ENCODE measurements at places on chromosomes 1 and 21.

DNA sequence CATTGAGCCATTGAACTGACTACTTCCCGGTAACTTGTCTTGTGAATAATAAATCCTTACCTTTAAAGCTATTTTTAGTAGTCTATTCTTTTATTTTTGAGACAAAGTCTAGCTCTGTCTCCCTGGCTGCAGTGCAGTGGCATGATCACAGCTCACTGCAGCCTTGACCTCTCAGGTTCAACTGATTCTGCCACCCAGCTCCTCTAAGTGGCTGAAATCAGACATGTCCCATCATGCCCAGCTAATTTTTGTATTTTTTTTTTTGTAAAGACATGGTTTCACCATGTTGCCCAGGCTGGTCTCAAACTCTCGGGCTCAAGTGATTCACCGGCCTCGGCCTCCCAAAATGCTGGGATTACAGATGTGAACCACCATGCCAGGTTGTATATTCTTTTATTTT is 59.3 kb upstream of the PTGS2 start:
- no peak for DNase-seq

DNA sequence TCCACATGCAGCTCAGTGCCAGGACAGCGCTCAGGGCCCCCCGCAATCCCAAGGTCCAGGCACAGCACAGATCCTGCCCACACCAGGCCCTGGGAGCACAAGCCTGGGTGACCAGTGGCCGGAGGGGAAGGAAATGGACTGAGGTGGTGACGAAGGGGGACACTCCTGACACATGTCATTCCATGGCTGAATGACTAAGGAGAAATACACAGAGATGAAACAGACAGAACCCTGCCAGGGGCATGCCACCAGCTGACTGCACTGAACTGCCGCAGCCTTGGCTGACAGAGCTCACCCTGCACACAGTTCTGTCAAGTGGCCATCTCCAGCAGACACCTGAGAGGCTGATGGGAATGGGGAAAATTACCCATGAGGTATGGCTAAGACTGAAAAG is 56.1 kb downstream of the HSF2BP start:
- DNase-seq = no peak

- no peak for DNase-seq
Measured at GRCh38 chr21:26120828-26121227, 49.7 kb downstream of the APP start.

DNA sequence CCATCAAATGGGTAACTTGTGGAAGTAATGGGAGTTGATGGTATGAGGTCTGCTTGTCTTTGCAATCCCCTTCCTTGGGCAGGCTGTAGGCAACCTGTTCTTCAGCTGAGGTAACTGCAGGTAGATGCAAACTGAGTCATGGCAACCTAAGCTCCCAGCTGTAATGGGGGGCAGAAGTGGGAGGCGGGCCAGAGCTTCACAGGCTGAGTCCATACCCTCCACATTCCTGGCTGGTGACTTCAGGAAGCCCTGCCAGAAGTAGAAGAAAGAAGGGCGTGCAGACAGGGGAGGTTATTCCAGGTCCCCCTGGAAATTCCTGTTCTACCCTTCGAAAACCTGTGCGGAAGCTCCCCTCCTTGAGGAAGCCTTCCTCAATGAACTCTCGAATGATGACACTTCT is 44.9 kb downstream of the ARHGEF11 start:
- no peak for DNase-seq

- no peak for DNase-seq
Measured at GRCh38 chr1:183998045-183998444, 39.5 kb downstream of the COLGALT2 start.

DNA sequence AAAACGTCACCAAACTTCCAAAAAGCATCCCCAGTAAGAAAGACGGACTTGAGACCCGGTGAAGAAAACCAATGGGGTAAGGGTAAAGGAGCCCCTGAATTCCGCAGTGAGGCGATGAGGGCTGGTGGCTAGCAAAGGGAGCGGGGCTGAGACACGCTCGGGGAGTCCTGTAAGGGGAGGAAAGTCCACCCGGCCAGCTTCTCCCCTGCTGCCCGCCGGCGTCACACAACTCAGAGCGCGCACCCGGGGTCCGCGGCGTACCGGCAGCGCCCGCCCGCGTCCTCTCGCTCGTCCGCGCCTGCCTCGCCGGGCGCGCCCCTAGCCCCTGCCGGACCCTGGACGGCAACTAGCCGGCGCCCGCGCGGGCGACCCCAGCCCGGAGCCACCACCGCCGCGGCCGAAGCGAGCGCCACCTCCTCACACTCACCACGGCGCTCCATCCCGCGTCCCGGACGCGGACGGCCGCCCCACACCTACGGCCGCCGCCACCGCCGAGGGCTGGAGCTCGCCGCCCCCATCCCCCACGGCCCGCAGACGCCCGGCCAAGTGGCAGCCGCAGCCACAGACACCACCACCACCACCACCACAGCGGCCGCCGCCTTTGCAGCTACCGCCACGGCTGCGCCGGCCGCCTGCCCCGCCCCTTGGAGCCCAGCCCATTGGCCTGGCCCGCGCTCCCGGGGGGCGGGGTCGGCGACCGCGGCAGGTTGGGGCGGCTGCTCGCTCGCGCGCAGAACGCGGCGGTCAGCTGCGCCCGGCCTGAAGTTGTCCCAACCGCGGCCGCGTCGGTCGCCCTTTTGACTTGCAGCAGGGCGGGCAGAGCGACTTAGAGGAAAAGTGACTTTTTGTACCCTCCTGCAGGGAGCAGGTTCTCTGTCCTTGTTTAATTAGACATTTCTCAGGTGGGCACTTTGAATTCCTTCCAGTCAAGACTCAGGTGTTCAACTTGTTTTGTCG is 10.0 kb upstream of the ARHGAP29 start:
- no peak for DNase-seq

GRCh38 chr1:6928106-6928885 is 143.0 kb downstream of the CAMTA1 start:
- DNase-seq = no peak

DNA sequence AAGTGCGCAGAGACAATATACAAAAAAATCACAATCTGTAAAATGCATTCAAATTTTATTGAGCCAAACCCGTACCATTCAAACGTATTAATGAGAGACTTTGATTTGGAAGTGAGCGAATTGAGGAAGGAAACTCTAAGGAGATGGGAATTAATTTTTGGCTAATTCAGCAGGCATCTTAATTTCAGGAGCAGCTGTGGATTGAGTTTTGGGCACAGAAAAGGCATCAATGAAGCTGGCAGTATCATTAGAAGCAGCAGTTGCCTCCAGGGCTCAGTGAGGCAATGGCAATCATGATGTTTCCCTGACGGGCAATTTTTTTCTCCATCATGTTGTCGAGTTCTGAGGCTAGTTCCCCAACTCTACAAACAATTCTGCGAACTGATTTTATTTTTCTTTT is 2041.6 kb downstream of the NCAM2 start:
- DNase-seq = no peak

- DNase-seq = no peak
Measured at GRCh38 chr1:98700228-98700627, 38.7 kb downstream of the SNX7 start.

DNA sequence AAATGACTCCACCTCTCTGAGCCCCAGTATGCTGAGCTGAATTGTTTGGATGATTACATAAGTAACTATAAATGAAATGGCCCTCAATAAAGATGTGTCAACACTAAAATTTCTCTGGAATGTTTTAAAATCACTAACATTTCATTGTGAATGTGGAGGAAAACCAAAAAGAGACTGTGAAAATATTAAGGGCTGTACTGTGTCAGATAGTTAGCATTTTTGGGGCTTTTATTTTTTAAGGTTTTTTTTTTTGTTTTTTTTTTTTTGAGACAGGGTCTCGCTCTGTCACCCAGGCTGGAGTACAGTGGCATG is 6.3 kb downstream of the MYOC start:
- DNase-seq = no peak

- DNase-seq = no peak
Measured at GRCh38 chr1:57517587-57518374, 93.9 kb upstream of the DAB1 start.

GRCh38 chr1:172742599-172743500 is 83.9 kb downstream of the FASLG start:
- no peak for DNase-seq

DNA sequence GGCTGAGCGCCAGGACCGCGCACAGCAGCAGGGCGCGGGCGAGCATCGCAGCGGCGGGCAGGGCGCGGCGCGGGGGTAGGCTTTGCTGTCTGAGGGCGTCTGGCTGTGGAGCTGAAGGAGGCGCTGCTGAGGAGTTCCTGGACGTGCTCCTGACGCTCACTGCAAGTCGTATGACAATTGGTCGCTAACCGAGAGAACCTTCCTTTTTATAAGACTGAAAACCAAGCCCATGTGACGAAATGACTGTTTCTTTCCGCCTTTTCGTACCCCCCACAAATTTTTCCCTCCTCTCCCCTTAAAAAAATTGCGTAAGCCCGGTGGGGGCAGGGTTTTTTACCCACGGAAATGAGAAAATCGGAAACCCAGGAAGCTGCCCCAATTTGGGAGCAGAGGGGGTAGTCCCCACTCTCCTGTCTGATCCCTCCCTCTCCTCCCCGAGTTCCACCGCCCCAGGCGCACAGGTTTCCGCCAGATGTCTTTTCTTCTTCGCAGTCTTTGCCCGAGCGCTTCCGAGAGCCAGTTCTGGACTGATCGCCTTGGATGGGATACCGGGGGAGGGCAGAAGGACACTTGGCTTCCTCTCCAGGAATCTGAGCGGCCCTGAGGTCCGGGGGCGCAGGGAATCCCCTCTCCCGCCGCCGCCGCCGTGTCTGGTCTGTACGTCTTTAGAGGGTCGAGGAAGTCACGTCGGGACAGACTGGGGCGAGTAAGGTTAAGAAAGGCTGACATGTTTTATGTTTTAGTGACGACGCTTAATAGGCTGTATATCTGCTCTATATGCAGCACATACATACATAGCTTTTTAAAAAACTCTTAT is at the start of gene PTGS2:
Gene PTGS2, minus strand, starts transcription at position 179 of the 817 bp plus-strand sequence. Its CDS starts 133 bp downstream, at position 46.
- peak; percentile 20 for DNase-seq

DNA sequence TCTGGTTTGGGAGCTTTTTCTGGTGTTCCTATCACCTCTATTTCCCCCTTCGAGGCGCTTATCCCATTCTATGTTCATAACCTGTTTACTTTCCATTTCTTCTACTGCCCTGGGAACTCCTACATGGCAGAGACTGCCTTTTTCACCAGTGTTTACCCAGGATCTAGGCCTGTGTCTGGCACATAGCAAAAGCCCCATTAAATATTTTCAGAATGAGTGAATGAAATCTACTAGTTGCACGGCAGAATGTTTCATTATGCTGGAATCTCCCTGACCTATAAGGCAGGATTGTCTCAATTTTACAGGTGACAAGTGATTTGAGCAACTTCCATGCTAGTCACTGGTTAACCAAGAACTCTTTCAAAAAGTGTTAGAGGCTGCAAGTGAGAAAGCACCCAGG is 70.1 kb downstream of the PGM1 start:
- DNase-seq = no peak

GRCh38 chr21:15754640-15755039 is 24.9 kb downstream of the USP25 start:
- no peak for DNase-seq

DNA sequence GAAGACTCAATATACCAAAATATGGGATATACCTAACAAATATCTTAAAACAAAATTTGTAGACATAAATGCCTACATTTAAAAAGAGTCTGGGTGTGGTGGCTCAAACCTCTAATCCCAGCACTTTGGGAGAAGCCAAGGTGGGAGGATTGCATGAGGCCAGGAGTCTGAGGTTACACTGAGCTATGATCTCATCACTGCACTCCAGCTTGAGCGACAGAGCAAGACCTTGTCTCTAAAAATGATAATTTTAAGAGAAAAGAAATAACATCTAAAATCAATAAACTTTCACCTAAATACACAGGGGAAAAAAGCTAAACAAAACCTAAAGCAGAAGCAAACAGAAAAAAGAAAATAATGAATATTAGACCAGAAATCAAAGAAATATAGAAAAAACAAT is 102.7 kb upstream of the PBX1 start:
- DNase-seq = no peak

GRCh38 chr21:35609263-35609662 is 451.1 kb downstream of the SETD4 start:
- no peak for DNase-seq

- no peak for DNase-seq
Measured at GRCh38 chr1:164926107-164926506, 367.1 kb downstream of the PBX1 start.

DNA sequence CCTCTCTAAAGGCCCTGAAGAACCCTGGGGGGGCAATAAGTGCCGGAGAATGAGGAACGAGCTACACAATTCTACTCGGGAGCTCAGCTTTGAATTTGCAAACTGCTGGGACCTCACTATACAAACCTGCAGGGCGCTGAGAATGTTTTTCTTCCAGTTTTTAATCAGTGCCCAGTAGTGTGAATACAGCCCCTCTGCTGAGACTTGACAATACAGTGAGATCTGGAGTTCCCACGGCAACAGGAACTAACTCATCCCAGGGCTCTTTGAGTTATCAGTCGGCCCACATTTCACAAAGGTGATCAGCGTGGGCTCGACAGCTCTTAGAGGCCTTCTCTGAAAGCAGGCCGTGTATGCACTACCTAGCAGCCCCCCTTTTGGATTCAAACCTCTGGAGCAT is 41.7 kb downstream of the TMEM53 start:
- no peak for DNase-seq

DNA sequence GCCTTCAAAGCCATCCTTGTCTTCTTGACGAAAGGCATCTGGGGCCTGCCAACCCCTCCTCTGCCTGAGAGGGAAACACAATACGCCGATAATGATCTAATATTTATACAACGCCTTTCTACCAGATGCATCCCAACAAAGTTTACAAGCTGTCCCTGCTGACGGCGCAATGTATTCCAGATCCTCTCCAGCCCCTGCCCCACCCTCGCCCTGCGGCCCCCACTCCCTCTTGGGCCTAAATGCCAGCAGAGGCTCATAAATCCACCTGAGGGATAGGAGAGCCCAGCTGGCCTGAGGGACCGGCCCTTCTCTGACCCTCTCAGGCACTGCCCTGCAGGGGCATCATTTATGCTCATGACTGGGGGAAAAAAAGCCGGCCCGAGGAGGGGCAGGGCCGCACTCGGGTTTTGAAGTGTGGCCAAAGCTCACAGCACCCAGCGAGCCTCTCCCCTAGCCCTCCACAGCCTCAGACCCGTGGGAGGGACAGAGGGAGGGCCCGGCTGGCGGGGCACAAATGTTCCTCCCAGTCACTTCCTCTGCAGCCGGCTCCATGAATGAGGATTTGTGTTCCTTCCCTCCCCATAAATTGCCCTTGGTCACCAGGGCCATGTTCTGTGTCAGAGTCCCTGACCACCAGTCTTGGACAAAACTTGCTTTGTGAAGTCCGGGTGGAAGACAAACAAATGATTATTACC is 140.3 kb downstream of the FOXD2 start:
- peak; percentile 42 for DNase-seq

GRCh38 chr1:198167436-198167934 is 10.7 kb downstream of the NEK7 start:
- no peak for DNase-seq

- no peak for DNase-seq
Measured at GRCh38 chr1:231192620-231193163, 30.8 kb downstream of the TRIM67 start.

- no peak for DNase-seq
Measured at GRCh38 chr1:40634901-40635655, 30.4 kb downstream of the RIMS3 start.

- DNase-seq = no peak
Measured at GRCh38 chr1:19619697-19620384, 24.3 kb upstream of the NBL1 start.

All from hypothalamus (tissue), 51 donors.